ENCODE measurements at places on chromosomes 6 and 20.

- no peak for DNase-seq
These were observed 61.6 kb downstream of the KIAA0319 start for GRCh38 chr6:24584382-24584720.

DNA sequence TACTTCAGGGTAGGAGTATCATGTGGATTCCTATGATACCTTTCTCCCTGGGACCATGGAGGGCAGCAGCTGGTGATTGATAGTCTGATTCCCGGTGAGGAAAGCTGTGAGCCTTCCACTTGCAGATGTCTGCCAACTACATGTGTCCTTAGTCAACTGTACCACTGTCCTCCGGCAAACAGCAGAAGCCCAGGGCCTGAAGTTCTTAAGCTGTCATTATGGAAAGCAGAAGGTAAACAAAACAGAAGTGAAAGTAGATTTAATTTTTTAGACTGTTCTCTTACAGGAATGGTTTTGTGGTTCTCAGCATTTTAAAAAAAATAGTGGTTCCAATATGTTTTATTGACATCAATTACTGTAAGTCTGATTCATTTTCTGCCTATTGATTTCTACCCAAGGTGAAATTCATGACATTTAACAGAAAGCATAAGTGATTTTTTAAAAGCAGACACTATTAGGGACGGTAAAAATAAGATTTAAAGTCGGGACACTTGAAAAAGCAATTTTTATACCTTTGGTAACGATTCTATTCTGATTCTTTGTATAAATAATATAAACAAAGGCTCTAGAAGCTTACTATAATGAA lies 36.6 kb downstream of the PTPN1 start:
- DNase-seq, result no peak

- DNase-seq, result no peak
These were observed 43.7 kb downstream of the CDH22 start for GRCh38 chr20:46264391-46265266.

DNA sequence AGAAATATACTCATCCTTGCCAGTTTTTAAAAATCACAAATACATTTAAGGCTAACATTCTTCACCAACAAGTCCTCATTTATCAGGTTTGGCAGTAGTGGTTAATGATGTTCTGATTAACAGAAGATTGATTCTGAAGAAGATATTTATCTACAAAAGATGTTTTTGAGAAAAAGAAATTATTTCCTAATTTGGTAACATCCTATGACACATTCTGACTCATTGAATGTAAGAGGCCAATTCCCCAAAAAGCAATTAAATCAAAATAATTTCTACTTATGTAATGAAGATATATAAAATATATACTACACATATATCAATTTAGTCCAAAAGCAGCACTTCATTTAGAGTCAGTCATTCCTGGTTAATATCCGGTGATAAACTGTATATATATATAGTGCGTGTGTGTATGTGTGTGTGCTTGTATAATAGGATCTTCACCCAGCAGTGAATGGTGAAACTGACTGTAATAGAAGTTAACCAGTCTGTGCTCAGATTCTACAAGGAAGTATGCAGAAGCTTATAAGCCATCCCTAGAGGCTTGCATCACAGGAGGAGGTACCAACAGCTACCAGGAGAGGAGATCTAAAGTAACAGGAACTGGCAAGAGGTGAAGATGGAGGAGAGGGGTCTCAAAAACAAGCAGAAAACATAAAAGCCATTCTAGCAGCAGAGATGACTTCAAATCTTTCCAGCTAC lies 82.9 kb upstream of the MARCKS start:
- DNase-seq, result no peak

DNA sequence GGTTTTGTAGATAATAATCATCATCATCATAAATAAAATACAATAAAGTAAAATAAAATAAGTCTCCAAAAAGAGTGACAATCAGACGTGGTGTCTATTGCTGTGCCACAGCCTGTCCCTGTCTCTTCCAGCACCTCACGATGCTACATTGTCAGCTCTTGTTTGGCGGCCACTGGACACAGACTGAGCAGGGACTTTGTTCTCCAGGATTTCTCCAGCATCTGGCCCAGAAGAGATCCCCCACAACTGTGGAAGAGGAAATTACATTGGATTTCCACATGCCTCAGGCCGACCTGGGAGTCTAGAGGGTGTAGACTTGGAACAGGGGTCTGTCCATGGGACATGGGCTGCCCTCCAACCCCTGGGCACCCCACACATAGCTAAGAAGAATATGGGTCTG lies 39.2 kb upstream of the RALY start:
- no peak for DNase-seq

GRCh38 chr6:118203545-118203944 lies 296.5 kb downstream of the SLC35F1 start:
- DNase-seq, result no peak

- no peak for DNase-seq
These were observed 90.2 kb downstream of the ADTRP start for GRCh38 chr6:11688425-11688709.

DNA sequence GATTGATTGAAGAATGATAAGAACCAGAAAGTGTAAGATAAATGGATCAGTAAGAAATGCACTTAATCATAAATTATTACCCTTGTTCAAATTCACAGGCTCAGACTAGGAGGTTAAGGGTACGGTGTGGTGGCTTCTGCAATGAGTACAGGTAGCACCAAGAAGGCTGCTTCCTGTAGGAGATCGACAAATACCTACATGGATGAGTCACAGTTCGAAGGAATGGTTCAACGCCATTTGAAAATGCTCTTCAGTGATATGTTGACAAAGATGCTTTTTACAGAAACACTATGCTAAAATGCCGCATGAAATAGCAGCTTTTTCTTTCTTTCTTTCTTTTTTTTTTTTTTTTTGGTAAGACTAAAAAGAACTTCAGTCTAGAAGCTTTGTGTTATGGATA lies 116.2 kb downstream of the DTNBP1 start:
- DNase-seq, result no peak

DNA sequence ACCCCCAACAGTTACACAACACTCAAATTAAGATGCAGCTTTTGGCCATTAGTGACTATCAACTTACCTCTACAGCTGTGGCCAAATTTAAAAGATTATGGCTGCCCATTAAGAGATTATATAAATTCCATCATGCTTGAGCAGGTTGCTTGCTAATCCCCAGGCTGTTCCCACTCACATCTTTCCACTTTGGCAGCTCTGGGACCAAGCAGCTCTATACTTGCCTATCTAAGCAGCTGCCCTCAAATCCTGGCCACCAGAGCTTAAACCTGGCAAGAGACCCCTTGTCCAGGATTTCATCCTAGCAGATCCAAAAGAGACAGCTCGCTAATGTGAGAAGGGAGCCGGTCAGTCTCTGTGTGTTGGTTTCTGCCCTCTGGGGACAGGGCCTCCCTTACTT lies 127.9 kb downstream of the SLC23A2 start:
- no peak for DNase-seq

- no peak for DNase-seq
These were observed 80.2 kb downstream of the CAP2 start for GRCh38 chr6:17473554-17473953.

- no peak for DNase-seq
These were observed 12.6 kb downstream of the GLP1R start for GRCh38 chr6:39061182-39061581.

DNA sequence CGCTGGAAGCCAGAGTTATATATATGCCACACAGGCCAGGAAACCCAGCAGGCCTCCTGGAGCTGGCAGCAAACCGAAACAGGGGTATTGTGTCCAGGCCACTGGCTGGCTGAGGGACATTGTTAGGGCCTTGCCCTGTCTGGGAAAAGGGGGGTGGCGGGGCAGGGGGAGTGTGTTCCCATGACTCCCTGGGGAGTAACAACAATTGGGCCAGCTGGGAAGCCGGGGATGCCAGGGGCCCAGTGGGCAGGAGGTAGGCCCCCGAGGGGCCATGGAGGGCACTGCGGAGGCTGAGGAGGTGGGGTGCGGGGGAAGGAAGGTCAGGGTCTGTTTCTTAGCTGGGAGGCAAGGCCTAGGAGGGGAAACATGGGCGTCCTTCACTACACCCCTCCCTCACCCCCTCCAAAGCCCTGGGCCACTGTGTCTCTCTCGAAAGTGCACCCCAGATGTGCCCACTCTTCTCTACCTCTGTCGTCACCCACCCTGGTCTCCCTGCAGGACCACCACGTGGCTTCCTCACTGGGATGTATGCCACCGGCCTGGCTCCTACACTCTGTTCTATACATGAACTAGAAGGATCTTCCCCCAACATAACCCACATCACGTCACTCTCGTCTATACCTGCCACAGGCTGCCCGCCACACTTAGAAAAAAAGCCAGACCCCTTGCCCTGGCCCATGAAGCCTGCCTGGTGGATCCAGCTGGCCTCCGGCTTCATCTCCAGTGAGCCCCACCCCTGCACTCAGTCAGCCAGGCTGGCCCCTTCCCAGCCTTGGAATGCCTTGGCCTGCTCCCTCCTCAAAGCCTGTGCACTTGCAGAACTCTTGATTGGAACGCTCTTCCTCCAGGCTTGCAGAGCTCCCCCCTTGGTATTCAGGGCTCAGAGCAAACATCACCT lies 7.8 kb upstream of the E2F1 start:
- DNase-seq, result no peak

DNA sequence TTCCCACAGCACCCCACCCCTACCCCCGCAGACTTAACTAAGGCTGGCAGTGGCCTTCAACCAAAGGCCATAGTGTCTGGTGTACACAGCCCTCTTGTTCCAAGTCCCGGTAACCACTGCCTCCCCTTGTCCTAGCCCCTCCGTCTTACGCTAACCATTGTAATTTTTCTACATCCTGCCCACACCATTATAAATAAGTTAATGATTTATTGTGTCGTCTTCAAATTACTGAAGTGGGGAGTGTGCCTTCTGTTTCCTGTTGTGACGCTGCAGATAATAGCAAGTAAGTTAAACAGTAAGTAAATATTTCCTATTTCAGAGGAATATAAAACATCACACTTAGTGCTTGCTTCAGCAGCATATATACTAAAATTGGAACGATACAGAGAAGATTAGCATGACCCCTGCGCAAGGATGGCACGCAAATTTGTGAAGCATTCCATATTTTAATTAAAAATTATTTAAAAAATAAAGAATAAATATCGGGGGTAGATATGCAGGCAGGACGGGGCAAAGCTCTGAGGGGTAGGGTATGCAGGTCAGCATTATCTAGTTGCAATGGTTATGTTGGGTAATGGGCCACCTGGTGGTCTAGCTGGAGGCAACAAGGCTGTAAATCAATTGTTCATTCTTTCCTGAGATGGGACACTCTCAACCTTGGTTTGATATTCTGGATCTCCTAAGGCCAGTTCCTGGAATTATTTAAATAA lies 15.1 kb downstream of the SRSF6 start:
- DNase-seq, result no peak

GRCh38 chr6:109787312-109787711 lies 96.2 kb downstream of the FIG4 start:
- no peak for DNase-seq

DNA sequence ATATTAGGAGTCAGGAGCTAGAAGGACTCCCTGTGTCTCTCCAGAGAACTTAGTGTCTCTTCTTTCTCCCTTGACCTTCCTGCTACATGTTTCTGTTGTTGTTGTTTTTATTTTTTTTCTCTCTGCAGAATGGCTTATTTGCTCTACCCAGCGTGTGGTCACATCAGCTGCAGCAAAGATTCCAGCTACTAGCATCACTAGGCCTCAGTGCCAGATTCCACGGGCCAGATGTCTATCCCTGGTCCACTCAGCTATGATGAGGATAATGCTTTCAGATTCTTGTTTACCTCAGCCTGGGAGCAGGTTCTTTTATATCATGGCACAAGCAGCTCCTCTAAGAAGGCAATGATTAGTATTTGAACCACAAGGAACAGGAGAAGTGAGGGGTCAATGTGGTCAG lies 110.0 kb downstream of the PLCB1 start:
- no peak for DNase-seq

DNA sequence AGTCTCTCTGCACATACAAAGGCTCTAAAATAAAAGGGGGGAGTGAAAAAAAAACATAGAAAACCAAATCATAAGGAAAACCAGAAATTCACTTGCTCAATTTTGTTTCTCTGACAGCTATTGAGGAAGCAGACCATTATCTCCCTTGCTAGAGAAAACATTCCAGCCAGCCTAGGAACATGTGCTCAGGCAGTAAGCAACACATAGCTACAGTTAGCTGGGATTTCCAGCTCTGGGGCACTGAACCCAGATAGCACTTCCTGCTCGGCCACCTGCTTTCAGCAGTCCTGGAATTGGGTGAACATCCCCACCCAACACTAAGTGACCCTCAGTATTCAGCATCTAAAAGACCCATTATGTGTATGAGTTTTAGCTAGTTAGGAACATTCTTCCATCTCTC lies 61.3 kb downstream of the TNFRSF21 start:
- no peak for DNase-seq

- DNase-seq, result no peak
These were observed 69.3 kb upstream of the FYN start for GRCh38 chr6:111942561-111942960.

DNA sequence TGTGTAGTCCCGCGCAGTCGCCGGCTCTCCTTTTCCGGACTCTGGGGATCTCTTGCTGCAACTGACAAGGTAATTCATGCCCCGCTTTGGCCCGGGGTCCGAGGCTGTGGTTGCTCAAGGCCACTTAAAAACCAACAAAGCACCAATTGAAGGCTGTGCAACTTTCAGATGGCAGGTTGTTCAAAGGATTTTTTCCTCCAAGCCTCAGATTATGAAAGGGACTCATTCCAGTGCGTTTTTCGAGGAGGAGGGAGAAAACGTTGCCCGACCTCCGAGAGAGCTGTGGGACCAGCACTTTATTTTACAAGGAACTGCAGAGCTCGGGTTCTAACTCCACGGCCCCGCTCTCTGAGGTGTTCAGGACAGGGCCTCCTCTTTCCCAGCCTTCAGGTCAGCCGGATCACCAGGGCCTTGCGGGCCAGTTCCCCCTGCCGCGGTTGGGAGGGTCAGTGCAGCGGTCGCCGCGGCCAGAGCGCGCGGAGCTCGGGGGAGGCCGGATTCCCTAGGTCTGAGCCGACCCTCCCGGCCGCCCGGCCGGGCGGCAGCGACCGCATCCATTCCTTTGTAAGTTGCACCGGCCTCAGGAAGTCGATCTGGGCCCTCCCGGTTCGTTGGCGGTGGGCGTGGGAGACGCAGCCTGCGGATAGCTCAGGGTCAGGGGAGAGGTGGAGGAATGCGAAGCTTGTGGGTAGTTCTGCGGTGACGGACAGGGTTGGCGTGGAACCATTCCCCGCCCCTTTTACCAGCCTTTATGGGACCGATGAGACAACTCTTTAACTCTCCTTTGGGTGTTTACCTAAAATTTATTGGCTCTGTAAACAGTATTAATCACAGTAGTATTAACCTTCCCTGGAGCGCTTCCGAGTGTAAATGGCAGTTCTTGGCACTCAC lies 1.6 kb downstream of the UTRN start:
- peak; percentile 57 for DNase-seq

Measured in SW 1271 (cell line).